ENCODE measurements at places on chromosomes 12 and 14.

DNA sequence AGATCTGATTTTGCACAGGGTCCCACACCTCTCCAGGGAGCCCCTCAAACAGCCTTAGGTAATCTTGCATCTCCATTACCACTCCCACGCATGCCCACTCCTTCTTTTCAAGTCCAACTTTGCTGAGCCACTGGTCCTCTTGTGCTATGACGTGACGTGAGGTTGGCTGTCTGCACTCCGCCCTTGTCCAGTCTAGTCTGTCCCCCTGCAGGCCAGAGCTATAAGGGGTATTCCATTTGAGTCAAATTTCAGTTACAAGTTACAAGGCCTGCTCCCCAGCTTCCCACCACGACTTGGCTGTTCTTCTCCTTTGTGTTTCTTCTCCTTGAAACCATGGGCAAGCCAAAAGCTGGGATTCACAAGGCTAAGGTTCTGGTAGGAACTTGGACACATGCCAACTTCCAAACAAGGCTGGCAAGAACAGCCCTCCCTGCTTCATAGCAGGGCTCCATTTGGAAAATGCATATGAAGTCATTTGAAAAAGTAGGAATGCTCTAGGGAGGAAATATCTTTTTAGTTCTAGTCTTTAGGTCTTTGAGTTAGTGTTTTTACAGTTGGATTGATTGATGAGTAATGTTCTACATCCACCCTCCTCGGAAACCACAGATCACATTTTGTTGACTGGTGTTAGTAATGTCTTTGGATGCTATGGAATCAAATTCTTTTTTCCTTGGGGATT is 49.1 kb downstream of the KCNA1 start:
- no peak for DNase-seq

GRCh38 chr12:9749640-9750039 is 11.1 kb downstream of the CD69 start:
- DNase-seq: no peak

DNA sequence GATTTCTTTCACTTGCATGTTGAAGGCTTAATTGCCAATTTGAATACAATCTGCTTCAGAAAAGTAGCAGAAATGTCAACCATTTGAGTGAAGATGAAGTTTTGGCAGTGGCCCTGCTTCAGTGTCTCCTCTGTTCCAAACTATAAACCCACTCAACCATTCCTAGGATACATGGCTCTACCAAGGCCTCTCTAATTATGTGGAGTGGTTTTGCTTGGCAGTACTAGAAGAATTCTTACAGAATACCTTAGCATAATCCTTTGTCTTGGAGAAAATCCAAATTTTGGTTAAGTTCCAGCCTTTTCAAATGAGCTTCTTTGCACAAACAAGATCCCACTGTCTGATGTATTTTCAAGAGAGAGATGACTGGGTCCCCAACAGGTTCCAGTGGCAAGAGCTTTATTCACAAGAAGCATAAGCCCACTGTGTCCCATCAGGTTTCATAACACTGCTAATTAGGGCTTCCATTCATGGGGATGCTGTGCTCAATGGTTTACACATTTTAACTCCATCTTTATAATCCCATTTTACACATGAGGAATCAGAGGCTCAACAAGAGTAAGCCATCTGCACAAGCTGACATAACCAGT is 234.5 kb downstream of the IPO8 start:
- DNase-seq: no peak

- no peak for DNase-seq
These were observed 250.3 kb downstream of the SYT1 start for GRCh38 chr12:79114896-79115295.

DNA sequence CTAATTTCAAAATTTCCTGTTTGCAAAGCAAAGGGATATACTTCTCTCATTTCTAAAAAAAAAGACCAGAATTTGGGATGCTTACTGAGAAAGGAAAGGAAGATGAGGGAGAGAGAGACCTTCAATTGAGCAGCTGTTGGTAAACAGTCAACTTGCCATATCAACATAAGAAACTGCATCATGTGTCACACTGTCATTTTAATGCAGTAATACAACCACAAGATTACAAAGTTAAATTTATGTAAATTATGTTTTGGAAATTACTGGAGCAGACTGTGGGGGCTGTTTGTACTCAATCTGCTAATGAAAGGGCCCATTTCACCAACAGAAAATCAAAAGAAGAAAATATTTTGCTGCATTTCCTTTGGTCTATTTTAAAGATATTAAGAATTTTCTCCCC is 370.4 kb upstream of the TMPO start:
- DNase-seq: no peak

Data from left renal cortex interstitium (tissue), 4 donors.